Left lung (tissue), 14 donors: ENCODE measurements at places on chromosomes 1 and 21. TPM values are rescaled to one million over a fixed set of nuclear protein-coding genes. Genes with fewer than 3 reads are reported as not detected.

DNA sequence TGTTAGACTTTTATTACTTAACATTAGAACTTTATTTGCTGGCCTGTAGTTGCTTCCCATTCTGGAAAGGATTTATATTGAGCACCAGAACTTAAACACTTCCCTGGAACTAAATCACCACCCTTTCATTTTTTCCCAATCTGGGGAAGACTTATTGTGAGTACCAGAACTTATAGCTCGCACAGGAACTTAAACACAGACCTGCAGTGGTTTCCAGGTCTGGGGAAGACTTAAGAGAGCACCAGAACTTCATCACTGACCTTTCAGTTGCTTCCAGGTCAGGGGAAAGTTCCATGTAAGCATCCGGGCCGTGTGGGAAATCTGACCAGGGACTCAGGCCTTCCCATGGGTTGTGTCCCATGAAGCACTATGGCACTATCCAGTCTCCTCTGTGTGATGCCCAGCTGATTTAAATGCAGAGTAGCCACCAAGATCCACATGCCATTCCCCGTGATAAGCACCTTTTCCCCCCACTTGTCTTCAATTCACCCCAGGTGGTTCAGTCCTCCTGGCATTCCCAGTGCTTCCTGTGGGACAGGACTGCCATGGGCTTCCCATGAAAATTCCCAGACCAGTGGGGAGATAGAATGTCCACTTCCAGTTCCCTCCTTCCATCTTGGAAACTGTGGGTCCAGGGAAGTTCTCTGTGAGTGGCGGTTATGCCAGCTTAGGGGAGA lies 48.9 kb downstream of the C4BPA start:
- DNase-seq = no peak

The NR5A2 gene
- total RNA-seq = 2.8 TPM

GRCh38 chr1:8533907-8534306 lies 216.0 kb downstream of the SLC45A1 start:
- no peak for DNase-seq

GRCh38 chr21:36846631-36847030 lies 119.8 kb downstream of the HLCS start:
- DNase-seq = no peak

GRCh38 chr1:154179946-154180687 lies 11.8 kb downstream of the TPM3 start:
- DNase-seq = no peak

- DNase-seq = peak; percentile 17
These were observed 126.7 kb upstream of the CSF3R start for GRCh38 chr1:36609241-36610027.

The MSH4 gene
- total RNA-seq = 0.47 TPM

DNA sequence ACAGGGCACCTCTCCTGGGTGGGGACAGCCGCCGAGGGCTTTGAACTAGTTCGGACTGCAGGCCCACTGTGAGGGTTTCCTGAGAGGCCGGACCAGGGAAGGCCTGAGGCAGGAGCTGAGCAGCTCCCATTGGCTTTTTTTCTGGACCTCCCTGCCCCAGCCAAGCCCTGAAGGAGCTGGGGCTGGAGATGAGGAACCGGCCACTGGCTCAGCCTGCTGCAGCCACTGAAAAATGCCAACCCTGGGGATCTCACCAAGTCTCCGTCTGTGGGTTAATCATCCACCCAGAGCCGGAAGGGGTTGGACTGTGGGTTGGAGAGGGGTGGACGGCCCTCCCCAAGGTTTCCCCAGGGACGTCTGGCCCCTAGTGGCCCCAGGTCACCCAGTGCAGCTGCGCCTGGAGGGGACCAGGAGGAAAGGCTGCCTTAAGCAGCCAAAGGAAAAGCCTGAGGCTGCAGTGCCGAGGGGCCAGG lies 2.5 kb downstream of the VWA1 start:
- DNase-seq = peak; percentile 64

DNA sequence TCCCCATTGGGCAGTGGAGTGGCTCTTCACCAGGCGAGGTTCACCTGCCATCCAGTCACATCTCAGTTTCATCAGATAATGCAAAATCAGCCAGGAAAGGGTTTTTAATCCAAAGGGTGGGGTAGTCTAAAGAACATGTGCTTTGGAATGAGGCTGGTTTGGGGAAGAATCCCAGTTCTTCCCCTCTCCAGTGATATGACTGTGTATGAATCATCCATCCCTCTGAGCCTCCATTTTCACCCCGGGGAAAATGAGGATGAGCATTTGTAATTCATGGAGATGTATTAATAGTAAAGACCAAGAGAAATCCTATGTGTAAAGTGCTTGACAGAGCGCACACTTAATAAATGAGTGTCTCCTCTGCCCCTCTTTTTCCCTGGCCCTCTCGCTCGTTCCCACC lies 215.1 kb upstream of the FGGY start:
- DNase-seq = no peak

The SPRR5 gene
- total RNA-seq = not detected

DNA sequence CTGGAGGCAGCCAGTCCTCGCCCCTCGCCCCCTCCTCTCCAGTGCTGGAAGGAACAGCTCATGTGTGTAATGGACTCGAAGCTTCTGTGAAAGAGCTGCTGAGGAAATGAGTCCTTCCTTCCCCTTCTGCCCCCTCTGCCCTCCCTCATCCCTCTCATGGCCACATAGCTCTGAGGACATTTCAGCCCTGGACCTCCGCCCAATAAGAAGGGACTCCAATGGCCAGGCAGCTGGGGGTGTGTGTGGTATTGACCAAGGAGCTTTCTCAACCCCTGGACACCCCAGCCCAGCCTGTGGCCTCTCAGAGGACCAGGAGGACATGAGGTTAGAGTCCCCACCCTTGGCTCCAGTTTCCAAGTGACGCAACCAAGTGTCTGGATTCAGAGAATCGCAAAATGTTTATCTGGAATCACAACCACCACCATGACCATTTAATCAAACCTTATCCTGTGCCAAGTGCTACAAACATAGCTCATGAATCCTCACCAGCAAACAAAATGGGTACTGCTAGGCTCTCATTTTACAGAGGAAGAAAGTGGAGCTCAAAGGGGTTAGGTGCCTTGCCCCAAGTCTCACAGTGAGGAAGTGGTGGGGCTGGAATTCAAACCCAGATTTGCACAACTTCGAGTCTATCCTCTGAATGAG lies 47.8 kb upstream of the ECE1 start:
- DNase-seq = peak; percentile 53

DNA sequence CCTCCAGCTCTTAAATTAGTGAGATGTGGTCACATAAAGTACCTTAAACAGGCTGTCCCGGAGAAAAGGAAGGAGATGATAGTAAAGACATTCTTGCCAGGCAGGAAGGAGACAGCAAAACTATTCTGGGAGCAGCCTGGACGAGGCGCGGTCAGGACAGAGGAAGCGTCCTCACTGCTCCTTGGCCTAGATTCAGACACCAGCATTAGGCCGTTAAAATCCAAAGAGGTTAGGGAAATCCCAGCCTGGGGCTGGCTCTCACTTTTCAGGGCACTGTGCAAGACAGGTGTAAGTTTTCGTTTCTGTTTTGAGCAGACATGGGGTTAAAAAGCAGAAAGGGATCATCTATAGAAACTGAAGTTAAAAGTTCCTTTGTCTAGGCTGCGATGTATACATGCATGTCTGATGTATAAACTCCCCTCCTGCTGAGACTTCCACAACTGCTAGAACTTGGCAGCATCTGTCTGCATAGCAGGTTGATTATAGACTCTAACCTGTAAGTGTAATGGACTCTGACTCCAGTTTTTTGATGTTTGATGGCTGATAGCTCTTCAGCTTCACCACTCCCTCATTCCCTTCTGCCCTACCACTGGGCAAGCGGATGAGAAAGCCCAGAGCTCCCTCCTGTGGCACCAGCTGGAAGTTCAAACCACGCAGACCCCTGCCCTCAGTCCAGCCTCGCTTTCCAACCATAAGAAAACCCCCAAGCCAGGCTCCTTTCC lies 21.5 kb downstream of the STPG1 start:
- DNase-seq = peak; percentile 58

The AMY1A gene
- 2.5 TPM for total RNA-seq

DNA sequence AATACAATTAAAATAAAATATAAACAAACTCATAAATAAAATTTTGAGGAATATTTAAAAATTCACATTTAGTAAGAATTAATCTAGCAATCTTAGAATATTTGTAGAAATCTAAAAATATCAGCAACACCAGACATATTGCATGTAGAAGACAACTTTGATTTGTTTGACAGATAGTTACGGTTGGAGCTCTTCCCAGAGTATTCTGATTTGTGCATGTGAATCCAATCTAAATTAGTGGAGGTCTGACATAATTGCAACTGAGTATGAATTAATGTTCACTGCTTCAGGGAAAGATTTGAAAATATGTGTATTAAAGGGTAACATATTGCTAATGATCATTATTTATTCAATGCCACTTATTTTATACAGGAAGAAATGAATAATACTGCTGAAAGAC lies 1546.2 kb downstream of the BRINP3 start:
- DNase-seq = no peak

GRCh38 chr1:44283524-44284173 lies 70.4 kb downstream of the DMAP1 start:
- no peak for DNase-seq

DNA sequence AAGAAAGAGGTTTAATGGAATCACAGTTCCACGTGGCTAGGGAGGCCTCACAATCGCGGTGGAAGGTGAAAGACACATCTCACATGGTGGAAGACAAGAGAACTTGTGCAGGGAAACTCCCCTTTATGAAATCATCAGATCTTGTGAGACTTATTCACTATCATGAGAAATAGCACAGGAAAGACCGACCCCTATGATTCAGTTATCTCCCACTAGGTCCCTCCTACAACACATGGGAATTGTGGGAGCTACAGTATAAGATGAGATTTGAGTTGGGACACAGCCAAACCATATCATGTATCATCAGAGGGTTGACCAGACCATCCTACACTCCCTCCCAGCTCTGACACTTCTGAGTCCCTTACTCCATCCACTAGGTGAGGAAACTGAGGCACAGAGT lies 143.9 kb upstream of the KLHDC7A start:
- no peak for DNase-seq

- DNase-seq = no peak
These were observed 11.9 kb upstream of the PLXNA2 start for GRCh38 chr1:208256091-208256490.

DNA sequence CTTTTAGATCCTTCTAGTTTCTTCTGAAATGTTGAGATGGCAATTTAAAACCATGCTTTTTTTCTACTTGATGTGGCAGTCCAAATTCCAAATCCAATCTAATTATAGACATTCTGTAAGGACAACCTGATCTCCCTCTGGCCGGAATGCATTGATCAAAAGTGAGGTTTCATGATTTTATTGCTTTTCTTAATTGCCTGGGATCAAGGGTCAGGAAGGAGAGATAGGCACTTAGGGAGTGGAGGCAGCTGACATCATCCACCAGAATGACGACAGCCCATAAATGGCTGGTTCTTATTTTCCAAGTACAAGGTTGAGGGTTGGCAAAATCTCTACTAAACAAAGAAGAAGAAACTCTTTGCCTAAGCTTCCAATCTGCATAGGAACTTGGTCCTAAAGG lies 46.4 kb upstream of the SCCPDH start:
- no peak for DNase-seq

DNA sequence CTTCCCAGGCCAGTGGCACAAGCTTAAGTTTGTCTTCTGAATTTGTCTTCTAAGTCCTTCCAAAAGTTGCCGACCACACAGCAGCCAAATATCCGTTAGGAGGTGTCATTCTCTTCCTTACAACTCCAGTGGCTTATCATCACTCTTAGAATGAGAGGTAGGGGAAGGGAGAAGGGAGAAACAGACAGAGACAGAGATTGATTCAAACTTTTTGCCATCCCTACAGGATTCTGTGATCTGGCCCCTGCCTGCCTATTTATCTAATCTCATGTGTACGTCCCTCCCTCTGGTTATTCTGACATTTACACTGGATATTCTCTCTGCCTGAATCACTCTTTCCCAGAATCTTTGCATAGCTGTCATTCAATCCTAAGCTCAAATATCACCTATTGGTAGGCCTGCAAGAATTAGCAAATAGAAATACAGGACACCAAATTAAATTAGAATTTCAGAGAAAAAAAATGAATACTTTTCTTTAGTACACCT lies 488 bp upstream of the GNL2 start:
- no peak for DNase-seq

- DNase-seq = no peak
These were observed 109.5 kb upstream of the KIF26B start for GRCh38 chr1:245045087-245045881.

The CNIH4 gene
- total RNA-seq = 87.4 TPM

DNA sequence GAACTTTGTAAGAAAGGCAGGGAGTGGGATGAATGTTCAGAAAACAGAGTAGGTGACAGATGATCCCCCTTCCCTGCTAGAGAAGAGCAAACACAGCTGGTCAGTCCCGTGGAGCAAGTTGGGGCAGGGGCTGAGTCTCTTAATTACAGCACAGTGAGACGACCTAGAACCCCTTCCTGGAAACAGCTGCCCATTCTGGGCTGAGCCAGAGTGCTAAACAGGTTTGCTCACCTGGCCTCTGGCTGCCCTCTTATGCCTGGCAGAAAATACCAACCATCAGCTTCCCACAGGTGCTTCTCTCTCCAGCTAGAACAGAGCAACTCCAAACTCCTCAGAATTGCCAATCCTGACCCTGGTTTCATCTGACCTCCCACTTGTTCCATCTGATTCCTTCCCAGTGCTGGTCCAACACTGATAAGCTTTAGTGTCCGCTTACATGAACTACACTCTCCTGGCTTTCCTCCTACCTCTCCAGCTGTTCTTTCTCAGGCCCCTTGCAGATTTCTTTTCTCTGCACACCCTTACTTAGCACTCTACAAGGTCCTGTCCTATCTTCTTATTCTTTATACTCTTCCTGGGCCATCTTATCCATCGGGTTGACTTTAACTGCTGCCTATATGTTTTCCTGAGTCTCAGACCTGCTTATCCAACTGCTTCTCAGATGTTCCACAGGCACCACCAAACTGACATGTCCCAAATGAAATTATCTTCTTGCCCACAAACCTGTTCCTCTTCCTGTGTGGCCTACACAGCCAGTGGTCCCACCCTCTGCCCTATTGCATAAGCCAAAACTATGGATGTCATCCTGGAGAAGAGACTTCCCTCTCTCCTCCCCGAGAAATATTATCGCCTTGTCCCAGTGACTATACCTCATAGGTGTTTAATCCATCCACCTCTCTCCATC lies 22.6 kb upstream of the COL9A2 start:
- DNase-seq = peak; percentile 1

The TMEM125 gene
- total RNA-seq = 202 TPM

DNA sequence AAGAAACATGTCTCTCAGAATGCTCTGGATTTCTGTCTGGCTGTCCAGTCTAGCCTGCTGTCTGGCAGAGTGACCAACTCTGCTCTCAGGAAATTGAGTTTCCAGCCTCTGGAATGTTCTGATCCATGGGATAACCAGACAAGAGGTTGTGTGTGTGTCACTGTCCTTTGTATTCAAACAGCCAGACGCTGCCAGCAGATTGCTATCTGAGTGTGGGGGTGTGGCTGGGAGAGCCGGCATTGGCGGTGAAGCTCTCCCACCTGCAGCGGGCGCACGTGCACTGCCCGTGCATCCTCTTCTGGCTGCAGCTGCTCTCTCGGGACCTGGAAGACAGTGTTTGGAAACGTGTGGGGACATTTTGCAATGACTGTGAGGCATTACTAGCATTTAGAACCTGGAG lies 26.1 kb downstream of the PKP1 start:
- peak; percentile 64 for DNase-seq
